ENCODE measurements at places on chromosomes 7 and 10. TPM values are rescaled to one million over a fixed set of nuclear protein-coding genes. Genes with fewer than 3 reads are reported as not detected.

Gene RARRES2
- 15.2 TPM for total RNA-seq

Gene CNPY1
- total RNA-seq: not detected

Gene FAM131B
- 0.98 TPM for total RNA-seq

Gene ANXA11
- 45.7 TPM for total RNA-seq

Gene SPDYE16
- 0.12 TPM for total RNA-seq

Gene HTR5A
- not detected for total RNA-seq

Gene TMEM213
- not detected for total RNA-seq

Gene VAX1
- not detected for total RNA-seq

Gene GCC1
- 18.6 TPM for total RNA-seq

Gene TRPV5
- not detected for total RNA-seq

Gene ACTL6B
- not detected for total RNA-seq

Gene CADPS2
- total RNA-seq: 20.7 TPM

Gene PHYHIPL
- not detected for total RNA-seq

Gene TACR2
- 0.35 TPM for total RNA-seq

Gene FRG2B
- total RNA-seq: not detected

Gene AOC1
- not detected for total RNA-seq

Gene MMD2
- total RNA-seq: not detected

Gene FGFBP3
- 0.23 TPM for total RNA-seq

Gene HOXA13
- total RNA-seq: not detected

Gene WEE2
- total RNA-seq: not detected

Gene C10orf105
- under 0.01 TPM for total RNA-seq

Gene PRRT4
- total RNA-seq: not detected

Gene AUTS2
- 0.75 TPM for total RNA-seq

Gene PRDX3
- 120 TPM for total RNA-seq

Gene KIAA1549
- total RNA-seq: 0.35 TPM

Gene MMP21
- 0.30 TPM for total RNA-seq

Gene IFIT1B
- total RNA-seq: not detected

Gene NSUN5
- 14.4 TPM for total RNA-seq

Gene SORBS1
- 0.23 TPM for total RNA-seq

Gene SFMBT2
- total RNA-seq: 0.08 TPM

Gene IL6
- 32.2 TPM for total RNA-seq

Gene INHBA
- 14.9 TPM for total RNA-seq

Gene GIMAP1
- not detected for total RNA-seq

Gene ITGB8
- 21.0 TPM for total RNA-seq

Gene CYP3A4
- not detected for total RNA-seq

Gene PAPOLB
- total RNA-seq: not detected

Gene OR2A5
- total RNA-seq: not detected

Gene C7orf33
- not detected for total RNA-seq

Gene HMX3
- not detected for total RNA-seq

Gene SEM1
- 265 TPM for total RNA-seq

Gene NEBL
- total RNA-seq: 0.12 TPM

Gene AKR1C3
- total RNA-seq: 308 TPM

Gene ANKRD1
- 1.5 TPM for total RNA-seq

Gene NKX2-3
- not detected for total RNA-seq

All from smooth muscle cell of the coronary artery (primary cell).